Stimulated activated CD8-positive, alpha-beta memory T cell treated with anti-CD3 and anti-CD28 coated beads, Interleukin-15, amount 100 ng/mL, for 48 hours (primary cell): ENCODE measurements at places on chromosomes 16 and 17.

DNA sequence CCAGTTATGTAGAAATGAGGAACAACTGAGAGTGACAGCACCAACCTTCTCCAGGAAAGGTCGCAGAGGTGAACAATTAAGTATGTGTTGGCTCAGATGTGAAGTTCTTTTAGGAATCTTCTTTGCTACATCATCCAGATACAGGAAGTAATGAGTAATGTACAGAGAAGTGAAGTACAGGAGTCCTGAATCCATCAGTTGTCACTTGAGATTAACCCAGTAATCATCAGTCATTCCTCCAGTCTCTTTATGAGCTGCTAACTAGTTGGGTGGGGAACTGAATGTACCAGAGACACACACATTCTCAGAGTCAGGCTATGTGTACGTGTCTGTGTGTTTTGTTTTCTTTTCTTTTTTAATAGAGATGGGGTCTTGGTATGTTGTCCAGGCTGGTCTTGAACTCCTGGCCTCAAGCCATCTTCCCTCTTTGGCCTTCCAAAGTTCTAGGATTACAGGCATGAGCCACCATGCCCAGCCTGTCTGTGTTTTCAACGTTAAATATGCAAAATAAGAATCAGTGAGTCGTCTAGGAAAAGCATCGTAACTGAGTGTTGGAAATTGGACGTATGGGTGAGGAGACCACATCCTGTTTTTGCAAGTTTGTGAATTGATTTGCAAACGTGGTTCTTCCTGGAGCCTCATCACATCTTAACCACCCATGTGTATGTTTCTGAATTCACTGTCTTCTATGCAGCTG lies 19.9 kb downstream of the ZNF200 start:
- no peak for DNase-seq

GRCh38 chr16:85296859-85297660 lies 184.8 kb upstream of the CIBAR2 start:
- DNase-seq: peak; percentile 12

DNA sequence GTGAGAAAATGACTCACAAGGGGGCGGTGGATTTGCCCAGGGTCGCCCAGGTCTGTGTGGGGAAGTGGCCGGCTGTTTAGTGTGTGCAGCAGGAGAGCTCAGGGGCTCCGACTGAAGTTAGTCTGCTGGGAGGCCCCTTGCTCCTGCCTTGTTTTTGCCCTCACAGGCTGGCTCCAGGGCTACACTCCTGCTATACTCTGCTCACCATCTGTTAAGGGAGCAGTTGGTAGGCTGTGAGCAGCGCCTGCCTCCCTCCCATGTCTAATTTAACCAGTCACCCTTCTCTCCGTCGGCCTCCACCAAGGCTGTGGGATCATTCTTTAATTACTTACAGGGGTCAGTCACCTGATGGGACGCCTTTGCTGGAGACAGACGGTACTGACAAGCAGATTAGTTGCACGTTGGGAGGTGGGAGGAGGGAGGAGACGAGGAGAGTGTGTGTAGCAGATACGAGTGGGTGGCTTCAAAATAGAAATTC lies 35.5 kb downstream of the KSR1 start:
- no peak for DNase-seq

DNA sequence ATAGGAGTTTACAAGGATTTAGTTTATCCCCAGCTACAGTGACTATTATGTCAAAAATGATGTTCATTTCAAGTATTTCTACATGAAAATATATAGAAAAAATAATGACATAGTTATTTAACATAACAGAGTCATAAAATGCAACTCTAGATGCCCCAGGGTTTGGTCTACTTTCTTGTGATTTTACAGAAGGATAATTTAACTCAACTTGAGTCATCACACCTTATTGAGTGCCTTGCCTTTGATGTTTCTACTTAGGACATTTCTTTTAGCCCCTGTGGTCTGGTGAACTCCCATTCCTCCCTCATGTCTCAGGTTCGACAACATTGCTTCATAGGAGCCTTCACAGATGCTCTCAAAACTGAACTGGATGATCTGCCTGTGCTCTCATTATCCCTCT lies 2.0 kb downstream of the KRT20 start:
- no peak for DNase-seq

DNA sequence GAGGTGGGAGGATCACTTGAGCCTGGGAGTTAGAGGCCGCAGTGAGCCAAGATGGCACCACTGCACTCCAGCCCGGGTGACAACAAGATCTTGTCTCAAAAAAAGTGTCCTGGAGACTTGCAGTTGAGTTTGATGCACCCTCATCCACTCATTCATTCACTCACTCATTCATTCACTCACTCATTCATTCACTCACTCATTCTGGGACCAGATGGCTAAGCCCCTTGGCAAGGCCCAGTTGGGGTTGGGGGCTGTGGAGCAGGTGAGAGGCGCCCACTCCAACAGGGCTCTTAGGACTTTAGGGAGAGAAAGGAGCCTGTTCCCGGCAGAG lies 1.1 kb upstream of the AATK start:
- no peak for DNase-seq
